ENCODE measurements at places on chromosomes 5 and 9.

DNA sequence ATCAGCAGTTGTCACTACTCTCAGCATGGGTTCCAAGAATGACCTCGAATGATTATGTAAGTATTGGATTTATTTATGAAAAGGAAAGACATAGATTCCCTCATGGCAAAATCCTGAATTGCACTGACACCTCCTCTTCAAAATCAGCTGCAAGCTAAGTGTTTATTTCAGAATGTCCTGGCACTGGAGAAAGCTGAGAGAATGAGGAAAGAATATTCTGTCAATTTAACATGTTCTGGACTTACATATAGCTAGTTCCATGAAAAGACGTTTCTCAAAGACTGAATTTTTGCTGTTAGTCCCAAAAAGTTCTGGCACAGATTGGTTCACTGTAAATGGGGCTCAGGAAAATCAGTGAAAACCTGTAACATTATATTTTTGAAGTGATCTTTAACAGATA lies 120.3 kb downstream of the NREP start:
- no peak for DNase-seq

- no peak for DNase-seq
Observed at GRCh38 chr5:143396353-143396940, 7.0 kb downstream of the NR3C1 start.

DNA sequence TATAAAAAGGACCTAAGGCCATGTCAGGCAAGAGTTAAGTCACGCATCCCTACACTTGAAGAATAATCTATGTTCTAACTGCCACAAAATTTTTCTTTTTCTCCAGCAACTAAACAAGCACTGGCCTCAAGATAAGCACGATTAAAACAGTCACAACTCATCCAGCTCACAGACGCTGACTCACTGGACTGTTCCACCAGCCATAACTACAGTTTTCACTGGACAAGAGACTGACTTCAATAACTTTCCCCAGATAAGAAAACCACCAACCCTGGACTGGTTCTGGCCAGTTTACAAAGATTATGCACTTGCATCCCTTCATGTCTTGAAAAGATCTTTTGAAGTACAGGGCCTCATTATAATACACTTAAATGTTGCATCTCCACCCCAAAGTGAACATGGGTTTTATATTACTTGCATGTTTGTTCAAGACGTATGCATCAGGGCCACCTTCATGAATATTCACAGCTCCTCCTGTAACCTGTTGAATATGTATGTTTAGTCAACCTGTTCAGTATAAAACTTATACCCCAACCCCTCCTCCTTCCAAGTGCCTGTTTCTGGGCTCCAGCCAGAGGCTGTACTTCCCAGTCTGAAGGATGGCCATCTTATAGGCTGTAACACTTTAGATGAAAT lies 129.3 kb upstream of the EPB41L4A start:
- DNase-seq = peak; percentile 34

DNA sequence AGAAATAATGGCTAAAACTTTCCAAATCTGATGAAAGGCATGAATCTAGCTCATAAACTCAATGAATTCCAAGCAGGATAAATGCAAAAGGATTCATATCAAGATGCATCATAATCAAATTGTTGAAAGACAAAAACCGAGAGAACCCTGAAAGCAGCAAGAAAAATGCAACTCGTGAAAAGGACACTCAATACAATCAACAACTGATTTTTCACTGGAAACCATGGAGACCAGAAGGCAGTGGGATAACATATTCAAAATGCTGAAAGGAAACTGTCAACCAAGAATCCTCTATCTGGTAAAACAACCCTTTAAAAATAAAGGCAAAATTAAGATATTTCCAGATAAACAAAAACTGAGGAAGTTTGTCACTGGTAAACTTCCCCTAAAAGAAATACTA lies 9.5 kb downstream of the FBXL17 start:
- no peak for DNase-seq

DNA sequence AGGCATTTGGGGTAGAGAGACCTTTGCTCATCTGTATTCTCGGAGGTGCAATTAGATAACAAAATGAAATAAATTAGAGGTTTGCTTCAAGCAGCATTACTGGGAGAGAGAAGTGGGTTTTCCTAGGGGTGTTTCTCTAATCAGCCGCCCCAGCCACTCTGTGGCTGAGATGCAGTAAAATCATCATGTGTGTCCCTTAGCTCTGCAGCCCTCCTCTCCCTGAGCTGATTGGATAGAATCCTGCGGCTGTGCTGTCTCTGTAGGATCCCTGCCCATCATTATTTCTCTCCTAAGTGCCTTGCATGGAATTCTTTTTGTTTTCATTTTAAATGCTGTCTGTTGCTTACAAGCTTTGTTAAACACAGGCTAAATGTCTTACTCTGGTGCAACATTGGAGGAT lies 171.4 kb downstream of the SH3GL2 start:
- DNase-seq = no peak

GRCh38 chr5:143440448-143441115 lies 37.1 kb upstream of the NR3C1 start:
- no peak for DNase-seq

Measured in hepatic stellate cell (primary cell).